ENCODE measurements at places on chromosomes 16 and 17.
A peak's percentile ranks its signal among the peaks of the same experiment; 100 is the strongest.

- DNase-seq, result peak; percentile 36
Observed at GRCh38 chr16:11586378-11586855, 302 bp downstream of the LITAF start.

DNA sequence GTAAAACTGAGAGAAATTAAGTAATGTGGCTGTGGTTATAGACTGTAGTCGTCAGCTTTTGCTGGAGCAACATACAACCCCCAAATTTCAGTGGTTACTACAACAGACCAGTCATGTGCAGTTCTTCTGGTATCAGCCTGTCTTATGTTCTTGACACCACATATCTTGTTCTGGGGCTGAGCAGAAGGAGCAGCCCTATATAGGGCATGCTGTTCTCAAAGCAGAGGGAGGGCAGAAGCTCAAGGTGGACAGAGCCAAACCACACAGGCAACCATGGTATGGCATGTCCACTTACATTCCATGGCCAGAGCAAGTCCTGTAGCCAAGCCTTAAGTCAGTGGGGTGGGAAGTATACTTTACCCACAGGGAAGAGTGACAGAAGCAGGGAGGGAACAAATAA is 7.7 kb downstream of the PRKAR1A start:
- DNase-seq, result no peak

GRCh38 chr17:75645889-75646637 is 12.8 kb downstream of the SMIM5 start:
- no peak for DNase-seq

DNA sequence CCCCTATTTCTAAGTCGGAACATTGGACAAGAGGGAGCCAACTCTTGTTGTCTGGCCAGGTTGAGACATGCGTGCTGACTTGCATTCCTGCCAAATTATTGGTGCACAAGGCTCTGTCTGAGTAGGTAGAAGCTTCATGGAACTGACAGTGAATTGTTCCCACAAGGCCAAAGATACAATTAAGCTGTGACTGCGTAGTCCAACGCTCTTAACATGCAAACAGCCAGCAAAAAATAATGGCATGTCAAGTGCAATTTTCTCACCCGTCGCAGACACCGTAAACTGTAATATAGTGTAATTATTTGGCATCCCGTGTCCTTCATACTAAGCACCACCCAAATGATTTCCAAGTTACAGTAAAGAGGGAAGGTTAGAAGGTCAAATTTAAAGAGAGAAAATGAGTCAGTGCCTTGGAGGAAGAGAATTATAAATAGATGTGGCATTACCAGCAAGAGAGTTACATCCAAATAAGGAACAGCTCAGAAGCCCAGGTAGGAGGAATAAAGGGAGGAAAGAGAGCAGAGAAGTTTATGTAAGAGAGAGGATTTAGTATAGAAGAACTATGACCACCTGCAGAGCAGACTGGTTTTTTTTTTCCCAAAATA is 21.8 kb downstream of the CDH8 start:
- DNase-seq, result no peak

GRCh38 chr17:74766413-74766812 is 9.7 kb downstream of the NAT9 start:
- DNase-seq, result no peak

- DNase-seq, result no peak
Observed at GRCh38 chr17:9479964-9480363, 95.7 kb downstream of the STX8 start.

GRCh38 chr17:80671039-80671824 is 126.6 kb downstream of the RPTOR start:
- no peak for DNase-seq

GRCh38 chr16:78800523-78800922 is 701.1 kb downstream of the WWOX start:
- DNase-seq, result no peak

- DNase-seq, result no peak
Observed at GRCh38 chr17:7838090-7839075, 4.4 kb downstream of the KDM6B start.

- no peak for DNase-seq
Observed at GRCh38 chr16:4393240-4393600, 21.6 kb downstream of the VASN start.

DNA sequence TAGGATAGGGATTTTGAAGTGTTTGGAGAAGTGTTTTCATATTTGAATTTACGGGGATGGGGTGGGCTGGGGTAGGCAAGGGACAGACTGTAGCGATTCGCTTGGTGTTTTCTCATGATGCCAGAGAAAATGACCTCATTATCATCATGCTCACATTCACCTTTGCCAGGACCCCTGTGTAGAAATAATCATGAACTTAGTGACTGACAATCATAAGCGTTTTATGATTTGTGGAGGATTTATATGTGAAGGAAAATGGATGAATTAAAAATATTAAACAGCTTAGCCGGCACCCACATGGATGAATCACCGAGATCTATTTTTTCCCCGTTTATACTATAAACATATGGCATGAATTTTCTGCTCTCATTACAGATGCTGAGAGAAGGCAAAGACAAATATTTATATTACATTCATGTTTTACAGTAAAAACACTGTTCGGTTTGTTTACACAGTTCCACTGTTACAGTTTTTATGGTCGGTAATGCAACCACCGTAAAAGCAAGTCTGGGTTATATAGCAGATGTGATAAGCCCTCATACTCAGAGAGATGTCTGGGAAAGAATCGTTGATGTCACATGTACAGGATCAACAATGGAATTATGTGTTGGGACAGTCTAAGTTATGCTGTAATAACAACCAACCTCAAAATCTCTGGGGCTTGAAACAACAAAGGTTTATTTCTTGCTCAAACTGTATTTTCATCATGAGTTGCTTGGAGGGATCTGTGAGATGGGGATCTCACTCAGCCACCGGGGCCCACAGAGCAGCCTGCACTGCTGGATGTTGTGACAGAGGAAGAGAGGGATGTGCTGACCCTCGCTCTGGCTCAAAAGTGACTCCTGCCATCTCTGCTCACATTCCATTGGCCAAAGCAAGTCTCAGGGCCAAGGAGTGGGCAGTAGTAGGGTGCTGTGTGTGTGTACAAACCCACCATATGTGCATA is 85.1 kb downstream of the WWOX start:
- DNase-seq, result no peak

- no peak for DNase-seq
Observed at GRCh38 chr17:78111727-78112517, 16.6 kb downstream of the TMC6 start.

- peak; percentile 95 for DNase-seq
Observed at GRCh38 chr16:3022208-3022683, 1.5 kb downstream of the HCFC1R1 start.

DNA sequence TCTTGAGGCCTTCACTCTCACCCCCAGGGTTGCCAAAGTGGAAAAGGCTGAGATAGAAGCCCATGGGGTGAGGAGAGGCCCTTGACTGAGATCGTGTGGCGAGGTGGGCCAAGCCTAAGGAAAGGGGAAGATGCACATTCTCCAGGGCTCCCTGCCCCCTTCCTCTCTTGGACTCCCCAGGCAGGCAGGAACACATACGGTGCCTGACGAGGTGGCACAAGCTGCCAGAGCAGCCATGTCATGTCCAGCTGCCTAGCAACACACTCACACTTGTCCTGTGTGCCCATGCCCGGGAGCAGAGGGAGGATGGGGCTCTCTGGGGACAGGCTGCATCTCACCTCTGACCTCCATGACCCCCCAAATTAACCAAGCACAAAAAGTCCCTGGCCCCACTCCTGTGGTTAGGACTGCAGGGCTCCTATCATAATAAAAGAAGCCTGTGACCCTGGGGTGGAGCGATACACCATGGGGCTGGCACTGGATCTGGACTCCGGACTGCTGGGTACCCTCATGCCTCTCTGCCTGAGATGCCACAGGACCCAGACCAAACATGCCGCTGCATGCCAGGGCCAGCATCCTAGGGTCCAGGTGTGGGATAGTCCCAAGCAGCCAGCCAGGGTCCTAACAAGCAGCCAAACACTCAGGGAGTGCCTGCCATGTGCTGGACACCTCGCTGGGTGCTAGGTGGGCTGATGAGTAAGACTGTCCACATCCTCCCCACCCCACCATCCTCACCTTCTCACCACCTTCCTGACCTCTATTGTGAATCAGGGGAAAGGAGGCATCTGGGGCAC is 2.6 kb downstream of the GIT1 start:
- DNase-seq, result no peak

DNA sequence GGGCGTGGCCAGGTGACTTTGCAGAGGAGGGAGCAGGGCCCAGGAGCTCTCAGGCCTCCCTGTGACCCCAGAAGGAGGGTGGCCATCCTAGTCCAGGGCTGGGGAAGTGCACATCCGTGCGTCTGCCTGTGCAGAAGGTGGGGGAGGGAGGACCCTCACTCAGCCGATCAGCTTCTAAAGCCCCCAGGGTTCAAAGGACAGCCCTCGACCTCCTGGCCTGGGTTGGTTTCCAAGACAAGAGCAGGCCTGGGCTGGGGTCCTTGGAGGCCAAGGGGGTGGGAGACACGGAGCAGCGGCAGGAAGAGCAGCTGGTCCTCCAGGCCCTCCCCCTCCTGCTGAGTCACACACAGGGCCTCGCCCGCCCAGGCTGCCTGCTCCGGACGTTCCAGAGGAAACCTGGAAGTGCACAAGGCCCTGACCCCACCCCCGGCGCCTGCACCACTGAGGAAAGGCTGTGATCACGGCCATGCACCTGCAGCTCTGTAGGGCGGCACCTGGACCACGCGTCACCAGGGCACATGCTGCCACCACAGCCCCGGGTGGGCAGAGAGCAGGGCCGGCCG is 67.1 kb upstream of the ZNF469 start:
- no peak for DNase-seq

DNA sequence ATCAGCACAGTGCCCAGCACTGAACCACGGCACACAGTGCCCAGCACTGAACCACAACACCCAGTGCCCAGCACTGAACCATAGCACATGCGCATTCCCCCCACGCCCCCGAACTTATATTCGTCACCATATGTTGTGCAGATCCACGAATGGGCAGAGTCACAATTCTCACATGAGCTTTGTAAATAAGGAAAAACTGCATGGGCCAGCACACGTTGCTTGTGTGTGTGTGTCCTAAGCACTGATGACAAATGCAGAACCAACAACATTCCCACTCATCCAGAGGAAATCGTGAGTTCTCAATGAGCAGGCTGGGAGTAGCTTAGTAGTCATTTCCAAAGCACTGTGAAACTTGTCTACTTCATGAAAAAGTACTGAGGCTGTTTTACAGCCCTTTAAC is 70.0 kb downstream of the ADCY9 start:
- no peak for DNase-seq

- no peak for DNase-seq
Observed at GRCh38 chr17:45081047-45081703, 20.1 kb downstream of the NMT1 start.

GRCh38 chr16:19926449-19927390 is 42.1 kb upstream of the GPRC5B start:
- no peak for DNase-seq

- peak; percentile 17 for DNase-seq
Observed at GRCh38 chr16:88701581-88702370, 4.4 kb downstream of the RNF166 start.

GRCh38 chr17:42618442-42619150 is 9.1 kb downstream of the TUBG1 start:
- peak; percentile 8 for DNase-seq

DNA sequence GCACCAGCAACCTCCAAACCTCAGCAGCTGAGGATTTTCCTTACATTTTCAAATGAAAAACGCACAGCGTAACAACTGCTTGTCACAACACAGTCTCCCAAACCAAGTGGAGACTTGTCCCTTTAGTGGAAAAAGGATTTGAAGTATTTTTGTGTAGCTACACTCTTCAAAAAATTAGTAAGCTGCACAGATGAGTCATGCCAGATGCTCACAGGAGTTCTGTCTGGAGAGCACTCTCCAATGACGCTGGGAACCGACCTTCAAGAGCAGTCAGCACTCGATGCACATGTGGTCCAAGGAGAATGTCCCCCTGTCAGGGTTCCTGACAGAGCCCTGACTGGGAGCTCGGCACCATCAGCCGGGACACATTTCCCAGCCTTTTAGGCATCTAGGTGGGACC is 39.8 kb downstream of the MAP1LC3B start:
- DNase-seq, result no peak
